Immature natural killer cell (primary cell): ENCODE measurements at places on chromosomes 7 and 10. TPM values are rescaled to one million over a fixed set of nuclear protein-coding genes. Genes with fewer than 3 reads are reported as not detected.

DNA sequence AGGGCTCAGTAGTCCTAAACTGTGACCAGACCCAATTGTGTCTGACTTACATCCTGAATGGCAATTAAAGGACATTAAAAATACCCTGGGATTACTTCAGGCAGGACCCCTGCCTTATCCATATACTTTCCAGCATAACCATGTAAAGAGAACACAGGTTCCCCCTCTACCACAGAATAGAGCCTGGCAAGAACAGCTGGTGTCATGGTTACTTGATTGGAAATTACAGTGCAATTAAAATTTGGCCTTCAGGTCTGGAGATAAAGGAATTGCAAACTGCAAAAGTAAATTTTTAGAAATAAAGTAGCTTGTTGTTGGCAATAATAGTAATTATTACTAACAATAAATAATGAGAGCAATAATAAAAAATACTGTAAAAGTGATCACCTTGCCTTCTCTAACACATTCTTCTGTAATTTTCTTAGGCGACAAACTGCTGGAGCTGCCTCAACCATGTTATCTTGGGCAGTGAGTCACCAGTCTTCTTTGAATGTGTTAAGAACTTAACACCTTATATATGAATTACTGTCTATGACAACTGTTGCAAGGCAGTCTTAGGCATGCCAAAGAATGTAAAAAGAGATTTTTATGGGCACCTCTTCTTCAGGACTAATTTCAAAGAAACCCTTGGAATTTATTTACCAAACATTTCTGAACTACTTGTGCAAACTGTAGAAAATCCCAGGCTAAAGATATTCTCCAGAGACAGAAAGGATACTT, 53.7 kb downstream of the HIBADH start:
- H3K4me3 ChIP-seq, result no peak overlapping the region
- no peaks in the 10 kb centered on the region for H3K4me1 ChIP-seq

GRCh38 chr7:17046666-17047065, 164.9 kb upstream of the AGR3 start:
- peaks cover 21% of the 10 kb centered on the region for H3K4me1 ChIP-seq
- DNase-seq, result no peak
- H3K27me3 ChIP-seq, result no peaks in the 10 kb centered on the region
- no peak overlapping the region for H3K27ac ChIP-seq
- no peak overlapping the region for H3K4me3 ChIP-seq

DNA sequence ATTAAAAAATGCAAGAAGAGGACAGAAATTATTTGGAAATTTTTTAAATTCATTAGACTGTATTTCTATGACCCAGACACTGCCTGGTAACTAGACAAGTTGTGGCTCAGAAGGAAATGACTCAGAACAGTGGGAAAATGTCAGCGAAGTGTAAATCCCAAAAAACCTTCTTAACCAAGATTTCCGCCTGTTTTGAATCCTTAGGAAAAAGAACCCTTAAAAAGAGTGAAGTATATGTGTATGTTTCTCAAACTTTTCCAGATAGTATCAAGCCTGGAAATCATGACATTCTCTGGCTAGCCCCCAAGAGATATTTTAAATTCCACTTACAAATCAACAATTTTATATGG, 42.7 kb upstream of the PLXNA4 start:
- no peak for DNase-seq
- H3K4me3 ChIP-seq, result no peak overlapping the region
- H3K36me3 ChIP-seq, result no peaks in the 10 kb centered on the region
- no peaks in the 10 kb centered on the region for H3K27me3 ChIP-seq

DNA sequence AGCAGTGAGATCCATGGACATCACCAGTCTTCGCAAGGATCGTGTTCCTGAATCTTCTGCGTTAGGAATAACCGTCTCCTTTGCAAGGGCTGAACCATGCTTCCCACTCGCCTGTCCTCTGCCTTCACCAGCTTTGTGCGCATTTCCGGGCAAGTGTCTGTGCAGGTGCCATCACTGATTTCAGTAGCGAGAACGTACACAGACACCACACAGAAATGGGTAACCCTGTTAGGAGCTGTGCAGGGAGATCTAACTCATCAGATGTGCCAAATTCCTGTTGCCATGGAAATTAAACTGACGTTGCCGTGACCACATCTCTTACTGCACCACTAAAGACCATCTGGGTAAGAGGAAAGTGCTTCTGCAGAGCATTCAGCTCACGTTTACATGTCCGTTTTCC, 146.3 kb downstream of the DIP2C start:
- H3K27ac ChIP-seq, result no peak overlapping the region
- no peaks in the 10 kb centered on the region for H3K36me3 ChIP-seq
- peaks cover 11% of the 10 kb centered on the region for H3K27me3 ChIP-seq
- peaks cover 13% of the 10 kb centered on the region for H3K4me1 ChIP-seq

- H3K4me3 ChIP-seq, result no peak overlapping the region
- no peaks in the 10 kb centered on the region for H3K4me1 ChIP-seq
- H3K27ac ChIP-seq, result no peak overlapping the region
- no peaks in the 10 kb centered on the region for H3K27me3 ChIP-seq
These were observed 166.8 kb upstream of the MAGI2 start for GRCh38 chr7:79620291-79620690.

DNA sequence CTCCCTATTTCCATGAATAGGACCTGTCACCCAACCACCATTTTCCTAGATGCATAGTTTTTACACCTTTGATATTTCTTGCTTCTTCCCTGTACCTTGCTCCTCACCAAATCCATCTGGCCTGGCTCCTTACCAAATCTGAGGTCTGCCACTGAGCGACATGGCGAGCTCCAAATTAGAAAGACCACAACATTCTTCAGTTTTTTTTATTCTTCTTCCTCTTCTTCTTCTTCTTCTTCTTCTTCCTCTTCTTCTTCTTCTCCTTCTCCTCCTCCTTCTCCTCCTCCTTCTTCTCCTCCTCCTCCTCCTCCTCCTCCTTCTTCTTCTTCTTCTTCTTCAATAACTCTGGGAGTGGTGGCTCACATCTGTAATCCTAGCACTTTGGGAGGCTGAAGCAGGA, 7.1 kb downstream of the CPED1 start:
- no peak for DNase-seq
- no peak overlapping the region for H3K27ac ChIP-seq
- peaks cover 2% of the 10 kb centered on the region for H3K27me3 ChIP-seq

- H3K36me3 ChIP-seq, result no peaks in the 10 kb centered on the region
- H3K27ac ChIP-seq, result no peak overlapping the region
- H3K27me3 ChIP-seq, result peaks cover 6% of the 10 kb centered on the region
These were observed 32.6 kb upstream of the CHCHD3 start for GRCh38 chr7:133114519-133114918.

GRCh38 chr10:88080213-88080612, 216.8 kb downstream of the PTEN start:
- H3K4me1 ChIP-seq, result peaks cover 45% of the 10 kb centered on the region
- peaks cover 17% of the 10 kb centered on the region for H3K27me3 ChIP-seq
- no peak overlapping the region for H3K27ac ChIP-seq
- no peaks in the 10 kb centered on the region for H3K36me3 ChIP-seq

- DNase-seq, result no peak
- H3K4me3 ChIP-seq, result no peak overlapping the region
- no peak overlapping the region for H3K27ac ChIP-seq
- H3K27me3 ChIP-seq, result no peaks in the 10 kb centered on the region
- peaks cover 2% of the 10 kb centered on the region for H3K4me1 ChIP-seq
These were observed 85.7 kb downstream of the MMRN2 start for GRCh38 chr10:86871563-86872183.

Gene ZNF853
- polyA plus RNA-seq, result 3.4 TPM

DNA sequence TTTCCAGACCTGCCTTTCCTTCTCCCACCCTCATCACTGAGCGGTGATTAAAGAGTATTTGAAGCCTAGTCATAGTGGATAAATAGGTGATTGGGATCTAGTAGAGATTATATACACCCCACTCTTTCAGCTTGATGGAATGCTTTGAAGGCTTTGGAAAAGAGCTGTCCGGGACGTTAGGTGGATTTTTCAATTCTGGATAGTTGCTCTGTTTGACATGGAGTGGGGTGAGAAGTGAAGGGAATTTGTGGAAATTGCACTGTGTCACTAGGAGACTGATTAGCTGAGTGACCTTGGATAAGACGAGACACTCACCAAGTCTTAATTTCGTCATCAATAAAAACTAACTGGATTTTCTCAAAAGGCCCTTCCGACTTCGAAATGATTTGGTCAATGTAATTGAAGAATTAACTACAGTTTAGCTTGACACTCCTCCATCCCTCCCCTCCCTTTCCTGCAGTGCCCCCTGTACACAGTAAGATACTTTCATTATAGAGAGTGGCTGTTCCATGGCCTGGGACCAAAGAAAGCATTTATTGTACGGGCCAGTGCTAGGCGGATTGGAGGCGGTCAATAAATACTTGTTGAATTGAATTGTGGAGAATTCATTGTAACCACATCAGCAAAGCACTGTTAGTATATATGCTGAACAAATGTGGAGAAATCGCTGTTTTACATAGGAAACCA, 962 bp downstream of the ZKSCAN1 start:
- H3K27me3 ChIP-seq, result peaks cover 4% of the 10 kb centered on the region
- H3K4me3 ChIP-seq, result peak overlapping the region; percentile 97
- peaks cover 3% of the 10 kb centered on the region for H3K36me3 ChIP-seq
- H3K4me1 ChIP-seq, result peaks cover 36% of the 10 kb centered on the region

Gene FXYD4
- not detected for polyA plus RNA-seq

DNA sequence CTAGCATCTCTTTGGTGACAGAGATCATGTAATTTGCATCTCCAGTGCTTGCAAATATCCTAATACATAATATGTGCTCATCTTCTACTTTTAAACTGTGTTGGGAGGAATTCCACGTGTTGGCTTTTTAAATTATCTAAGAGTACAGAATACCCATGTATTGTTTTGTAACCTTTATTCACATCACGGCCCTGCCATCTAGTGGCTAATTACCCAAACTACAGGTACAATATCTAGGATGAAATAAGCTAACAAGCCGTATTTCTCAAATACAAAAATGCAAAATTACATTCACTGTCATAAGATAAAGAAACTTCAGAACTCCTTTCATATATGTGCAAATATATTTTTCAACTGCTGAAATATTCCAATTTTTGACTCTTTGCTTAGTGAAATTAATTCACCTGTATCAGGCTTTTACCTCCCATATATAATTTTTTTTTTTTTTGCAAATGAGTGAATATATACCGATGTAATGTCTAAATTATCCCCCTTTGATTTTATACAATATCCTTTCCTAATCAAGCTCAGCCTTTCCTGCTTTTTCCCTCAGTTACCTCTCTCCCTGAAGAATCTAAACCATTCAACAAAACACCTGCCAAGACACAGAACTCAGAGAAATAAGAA, 30.3 kb upstream of the LSM8 start:
- no peak overlapping the region for H3K27ac ChIP-seq
- H3K4me3 ChIP-seq, result no peak overlapping the region
- DNase-seq, result peak; percentile 16
- H3K4me1 ChIP-seq, result no peaks in the 10 kb centered on the region

Gene FANK1
- polyA plus RNA-seq, result not detected

DNA sequence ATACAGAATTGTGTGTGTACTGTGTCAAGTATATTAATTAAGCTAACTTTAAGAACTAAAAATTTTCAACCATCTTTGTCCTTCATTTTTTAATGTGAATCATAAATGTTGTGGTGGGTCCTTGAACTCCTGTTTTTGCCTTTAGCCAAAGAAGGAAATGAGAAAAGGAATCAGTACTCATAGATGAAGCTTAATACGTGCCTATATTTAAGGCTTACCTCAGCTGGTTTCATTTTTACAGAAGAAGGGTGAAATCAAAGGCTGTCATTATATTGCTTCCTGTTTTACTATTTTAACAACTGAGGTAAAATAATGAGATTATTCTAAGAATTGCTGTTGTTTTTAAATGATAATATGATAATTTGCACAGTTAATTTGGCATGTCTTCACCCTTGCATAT, 6.3 kb upstream of the SNX13 start:
- peak overlapping the region; percentile 5 for H3K4me3 ChIP-seq
- no peak for DNase-seq
- no peaks in the 10 kb centered on the region for H3K36me3 ChIP-seq
- no peaks in the 10 kb centered on the region for H3K4me1 ChIP-seq
- H3K27ac ChIP-seq, result no peak overlapping the region
- no peaks in the 10 kb centered on the region for H3K27me3 ChIP-seq

Gene CLRN3
- not detected for polyA plus RNA-seq

Gene SLC13A4
- polyA plus RNA-seq, result not detected

GRCh38 chr10:74542077-74542476, 284.3 kb upstream of the KAT6B start:
- H3K4me3 ChIP-seq, result no peak overlapping the region
- no peak for DNase-seq
- H3K36me3 ChIP-seq, result no peaks in the 10 kb centered on the region

DNA sequence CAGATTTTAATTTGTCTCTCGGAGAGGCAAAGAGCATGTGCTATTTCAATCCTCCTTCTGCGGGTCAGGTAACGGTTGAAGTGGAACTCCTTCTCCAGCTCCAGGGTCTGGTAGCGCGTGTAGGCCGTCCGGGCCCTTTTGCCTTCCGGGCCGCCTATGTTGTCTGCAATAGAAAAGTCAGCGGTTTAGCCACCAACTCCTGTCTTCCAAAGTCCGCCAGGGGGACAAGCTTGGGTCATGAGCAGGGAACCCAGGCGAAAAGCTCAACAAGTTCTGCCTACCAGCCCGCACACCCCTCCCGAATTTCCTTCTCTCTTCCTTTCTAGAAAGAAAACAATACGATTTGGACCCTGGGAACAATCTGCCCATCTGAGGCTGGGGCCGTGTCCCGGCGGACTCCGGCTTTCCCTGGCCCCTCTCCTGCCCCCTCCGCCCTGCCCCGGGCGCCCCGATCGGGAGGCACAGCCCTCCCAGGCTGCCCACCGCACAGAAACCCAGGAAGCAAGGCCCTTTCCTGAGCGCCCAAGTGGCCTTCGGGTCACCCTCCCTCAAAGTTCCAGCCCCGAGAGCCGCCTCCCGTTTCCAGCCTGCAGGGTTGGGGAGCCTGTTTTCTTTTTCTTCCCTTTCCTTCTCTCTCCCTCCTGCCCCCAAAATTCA, 1.4 kb downstream of the HOXA5 start:
- H3K27me3 ChIP-seq, result peaks cover 11% of the 10 kb centered on the region
- peaks cover 2% of the 10 kb centered on the region for H3K4me1 ChIP-seq
- H3K4me3 ChIP-seq, result peak overlapping the region; percentile 67
